ENCODE measurements at places on chromosomes 4 and X.

DNA sequence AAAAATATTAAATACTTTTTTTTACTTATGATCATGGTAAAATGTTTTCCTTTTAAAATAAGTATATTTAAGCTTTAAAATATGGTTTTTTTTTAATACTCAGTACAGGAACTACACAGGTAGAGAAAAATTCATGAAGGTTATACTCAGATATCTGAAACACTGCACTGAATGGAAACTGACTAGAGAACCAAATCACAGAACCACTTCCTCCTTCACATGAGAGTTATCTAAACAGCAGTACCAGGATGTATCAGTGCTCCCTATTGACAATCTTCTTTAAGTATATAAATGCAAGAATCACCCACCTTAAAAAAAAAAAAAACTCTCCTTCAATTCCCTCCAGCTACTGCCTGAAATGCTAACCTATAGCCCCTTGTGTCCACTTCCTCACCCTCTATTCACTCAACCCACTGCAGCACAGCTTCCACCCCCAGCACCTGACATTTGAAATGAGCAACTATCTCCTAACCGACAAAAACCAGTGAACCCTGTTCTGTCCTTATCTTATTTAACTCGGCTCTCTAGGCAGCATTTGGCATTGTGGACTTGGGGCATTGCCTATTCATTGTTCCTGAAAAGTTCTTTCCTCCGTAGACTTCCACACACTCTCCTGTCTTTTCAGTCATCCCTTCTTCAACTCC is 9.1 kb downstream of the SLC7A3 start:
- DNase-seq, result no peak

DNA sequence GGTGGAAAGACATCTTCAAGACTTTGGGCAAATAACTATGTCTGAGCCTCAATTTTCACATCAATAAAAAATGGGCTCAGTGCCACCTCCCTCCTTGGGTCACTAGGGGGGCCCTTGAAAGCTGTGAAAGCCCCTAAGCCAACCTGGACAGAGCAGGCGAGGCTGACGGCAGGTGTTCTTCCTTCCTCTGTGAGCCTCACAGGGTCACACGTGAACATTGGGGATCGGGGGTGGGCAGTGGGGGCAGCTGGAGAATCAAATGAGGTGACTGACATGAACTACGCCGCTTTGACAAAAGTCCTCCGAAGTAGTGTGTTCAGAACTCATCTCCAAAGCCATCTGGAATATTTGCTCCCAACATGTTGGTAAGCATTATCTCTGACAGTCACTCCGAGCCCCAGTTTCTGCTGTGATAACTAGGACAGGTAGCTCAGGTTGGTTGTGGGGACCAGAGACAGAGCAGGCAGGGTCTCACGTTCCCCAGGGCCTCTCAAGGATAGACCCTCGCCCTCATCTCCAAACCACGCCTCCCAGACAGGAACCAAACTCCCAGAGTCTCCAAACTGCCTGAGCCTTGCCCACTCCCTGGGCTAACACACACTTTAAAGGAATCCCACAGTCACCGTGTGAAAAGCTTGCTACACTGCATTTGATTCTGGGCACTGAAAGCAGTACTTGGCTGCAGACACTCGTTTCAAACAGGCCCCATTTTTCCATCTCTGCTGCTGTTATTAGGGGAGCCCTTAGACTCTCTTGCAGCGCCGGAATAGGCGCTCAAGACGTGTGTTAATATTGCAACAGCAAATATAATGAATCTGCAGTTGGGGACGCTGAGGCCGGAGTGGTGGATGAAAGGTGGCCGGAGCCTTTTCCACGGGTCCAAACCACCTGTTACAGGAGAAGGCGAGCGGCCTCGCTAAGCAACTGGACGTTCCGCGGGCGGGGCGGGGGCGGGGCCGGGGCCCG is 717 bp upstream of the WFS1 start:
- no peak for DNase-seq

DNA sequence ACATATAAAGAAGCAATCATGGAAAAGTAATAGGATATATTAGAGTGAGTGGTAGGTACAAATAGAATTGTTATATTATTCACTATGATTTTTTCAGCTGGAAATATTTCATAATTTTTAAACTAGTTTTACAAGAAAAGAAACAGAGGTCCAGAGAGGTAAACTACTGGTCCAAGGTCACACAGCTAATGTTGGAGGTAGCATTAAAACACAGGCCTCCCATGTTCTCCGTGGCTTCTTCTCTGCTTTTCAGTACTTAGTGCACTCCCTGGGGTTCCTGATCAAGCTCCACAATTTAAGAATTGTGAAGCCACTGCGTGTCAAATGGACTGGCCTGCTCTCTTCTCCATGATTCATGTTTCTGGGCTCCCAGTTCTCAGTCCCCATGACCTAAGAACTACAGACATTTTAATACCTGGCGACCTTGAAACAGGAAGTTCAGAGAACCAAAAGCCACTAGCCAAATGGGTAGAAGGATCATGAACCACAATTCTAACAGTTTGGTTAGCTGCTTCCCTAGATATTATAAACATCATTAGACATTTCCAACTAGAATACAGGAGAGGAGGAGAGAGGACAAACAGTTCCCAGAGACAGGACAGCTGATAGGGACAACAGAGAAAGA is 172.0 kb upstream of the KLF3 start:
- DNase-seq, result no peak

DNA sequence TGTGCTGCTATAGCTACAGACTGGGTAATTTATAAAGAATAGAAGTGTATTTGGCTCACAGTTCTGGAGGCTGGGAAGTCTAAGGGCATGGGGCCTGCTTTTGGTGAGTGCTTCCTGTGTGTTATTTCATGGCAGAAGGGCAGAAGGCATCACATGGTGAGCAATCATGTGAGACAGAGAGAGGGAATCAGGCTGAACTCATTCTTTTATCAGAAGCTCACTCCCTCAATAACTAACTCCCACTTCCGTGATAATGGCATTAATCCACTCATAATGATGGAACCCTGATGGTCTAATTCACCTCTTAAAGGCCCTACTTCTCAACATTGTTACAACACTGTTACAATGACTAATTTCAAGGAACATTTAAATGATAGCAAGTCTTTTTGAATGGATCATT is 129.4 kb downstream of the FAT4 start:
- no peak for DNase-seq

GRCh38 chr4:7253837-7254236 is 61.5 kb downstream of the SORCS2 start:
- DNase-seq, result no peak

DNA sequence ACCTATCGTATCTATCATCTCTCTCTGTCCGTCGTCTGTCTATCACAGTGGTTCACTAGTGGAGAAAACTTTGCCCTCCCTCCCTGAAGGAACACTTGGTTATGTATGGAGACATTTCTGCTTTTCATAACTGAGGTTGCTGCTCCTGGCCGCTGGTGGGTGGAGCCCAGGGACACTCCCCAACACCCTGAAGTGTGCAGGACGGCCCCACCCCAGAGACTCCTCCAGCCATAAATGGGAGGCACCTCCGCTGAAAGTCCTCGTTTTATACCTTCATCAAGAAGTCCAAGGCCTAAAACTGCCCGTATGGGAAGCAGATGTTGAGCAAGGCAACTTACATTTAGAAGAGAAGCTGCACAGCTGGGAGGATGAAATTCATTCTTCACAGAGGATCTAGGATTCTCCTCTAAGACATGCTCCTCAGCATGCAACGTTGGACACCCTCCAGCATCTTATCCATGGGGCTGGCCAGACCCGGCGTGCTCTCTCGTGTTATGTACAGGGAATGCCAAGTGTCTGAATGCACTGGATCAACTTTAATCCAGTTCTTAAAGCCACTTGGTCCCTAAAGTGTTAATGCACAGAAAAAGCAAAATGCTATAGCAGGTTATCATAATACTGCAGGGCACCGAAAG is 43.5 kb downstream of the PRKX start:
- no peak for DNase-seq

DNA sequence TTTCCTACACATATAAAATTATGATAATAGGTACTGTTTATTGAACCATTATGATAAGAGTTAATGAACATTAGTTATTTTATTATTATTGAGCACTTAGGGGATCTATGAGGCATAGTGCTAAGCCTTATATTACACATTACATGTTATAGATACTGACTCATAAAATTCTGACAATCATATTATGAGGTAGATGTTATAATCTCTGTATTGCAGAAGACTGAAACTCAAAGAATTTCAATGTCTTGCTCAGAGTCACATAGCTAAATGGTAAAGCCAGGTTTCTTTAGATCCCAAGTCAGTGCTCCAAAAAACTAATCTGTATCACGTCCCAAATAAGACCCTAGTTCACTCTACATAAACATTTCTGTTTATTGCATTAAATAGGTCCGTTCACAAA is 207.2 kb upstream of the CNKSR2 start:
- no peak for DNase-seq

- DNase-seq, result no peak
Measured at GRCh38 chr4:160299177-160299576, 1196.3 kb downstream of the RAPGEF2 start.

GRCh38 chrX:18797141-18797540 is 89.7 kb downstream of the PPEF1 start:
- DNase-seq, result no peak

GRCh38 chr4:148214529-148215166 is 227.6 kb downstream of the NR3C2 start:
- DNase-seq, result no peak

GRCh38 chr4:40763228-40763716 is 13.5 kb downstream of the NSUN7 start:
- DNase-seq, result no peak

DNA sequence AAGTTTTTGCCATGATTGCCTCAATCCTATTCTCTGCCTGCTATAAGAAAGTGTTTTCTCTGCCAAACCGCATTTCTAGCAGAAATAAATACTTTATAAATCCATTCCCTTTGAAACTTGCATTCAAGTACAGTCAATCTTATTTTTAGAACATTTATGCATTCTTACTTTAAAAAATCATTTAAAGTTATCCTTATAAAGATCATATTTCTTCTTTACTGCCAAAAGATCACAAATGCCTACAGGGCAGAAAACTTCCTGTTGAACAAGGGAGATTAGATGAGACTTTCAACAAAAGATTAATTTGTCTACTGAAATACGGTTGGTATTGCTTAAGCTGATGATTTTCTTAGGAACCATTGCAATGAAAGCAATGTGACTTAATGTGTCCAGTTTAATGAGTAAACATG is 207.2 kb upstream of the SLIT2 start:
- DNase-seq, result no peak

- DNase-seq, result no peak
Measured at GRCh38 chr4:170336238-170336775, 246.6 kb upstream of the AADAT start.

DNA sequence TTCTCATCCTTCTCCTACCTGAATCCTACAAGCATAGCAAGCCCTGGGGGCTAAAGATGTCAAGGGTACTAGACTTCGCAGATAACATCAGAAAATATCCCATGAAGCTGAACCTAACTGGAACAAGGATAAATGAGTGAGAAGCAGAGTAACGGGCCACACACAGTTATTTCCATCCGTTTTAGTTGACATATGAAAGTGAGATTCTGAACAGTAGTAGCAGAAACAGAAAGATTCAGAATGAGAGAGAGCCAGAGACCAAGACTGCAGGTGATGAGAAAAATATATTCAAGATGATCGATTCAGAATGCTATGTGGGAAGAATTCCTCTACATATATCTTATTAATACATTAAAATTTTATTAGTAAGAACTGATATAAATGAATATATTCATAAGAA is 165.1 kb downstream of the TSPAN5 start:
- no peak for DNase-seq

DNA sequence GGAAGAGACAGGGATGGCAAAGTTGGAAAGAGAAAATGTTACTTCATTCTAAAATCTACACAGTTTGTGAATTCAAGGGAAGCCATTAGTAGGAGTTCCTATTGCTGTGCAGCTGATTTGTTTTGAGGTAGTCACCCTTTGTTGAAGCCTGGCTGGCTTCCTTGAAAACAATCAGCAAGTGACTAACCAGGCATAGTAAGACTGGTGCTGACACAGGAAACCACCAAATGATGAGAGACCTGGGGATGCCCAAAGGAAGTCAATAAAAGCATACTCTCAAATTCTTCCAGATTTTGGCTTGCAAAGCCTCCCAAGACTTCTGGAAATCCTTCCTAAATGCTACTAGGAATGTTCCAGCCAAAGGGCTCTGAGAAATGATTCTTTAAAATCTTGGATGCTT is 23.9 kb upstream of the PRDM8 start:
- peak; percentile 91 for DNase-seq

GRCh38 chr4:108097990-108098553 is 70.7 kb downstream of the LEF1 start:
- no peak for DNase-seq
